CD8-positive, alpha-beta T cell (primary cell): ENCODE measurements at places on chromosomes 4 and X.

DNA sequence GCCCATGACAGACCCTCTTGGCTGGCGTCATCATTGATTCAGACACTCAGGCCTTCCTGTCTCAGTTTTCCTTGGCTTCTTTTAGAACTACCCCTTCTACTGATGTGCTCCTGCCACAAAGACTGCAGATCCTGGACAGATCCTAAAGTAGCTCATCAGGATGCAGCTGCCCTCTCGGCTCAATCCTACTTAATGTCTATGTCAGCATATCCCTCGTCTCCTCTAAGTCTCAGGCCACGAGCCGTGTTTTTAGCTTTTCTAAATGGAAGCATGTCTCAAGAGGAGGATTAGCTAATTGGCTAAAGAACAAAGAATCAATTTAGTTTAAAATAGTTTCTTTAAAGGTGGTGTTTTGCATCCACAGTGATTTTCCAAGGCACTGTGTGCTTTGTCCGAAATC is 447.7 kb downstream of the STIM2 start:
- no peak for DNase-seq

- DNase-seq = no peak
Measured at GRCh38 chr4:58301376-58301999, 1191.3 kb upstream of the IGFBP7 start.

DNA sequence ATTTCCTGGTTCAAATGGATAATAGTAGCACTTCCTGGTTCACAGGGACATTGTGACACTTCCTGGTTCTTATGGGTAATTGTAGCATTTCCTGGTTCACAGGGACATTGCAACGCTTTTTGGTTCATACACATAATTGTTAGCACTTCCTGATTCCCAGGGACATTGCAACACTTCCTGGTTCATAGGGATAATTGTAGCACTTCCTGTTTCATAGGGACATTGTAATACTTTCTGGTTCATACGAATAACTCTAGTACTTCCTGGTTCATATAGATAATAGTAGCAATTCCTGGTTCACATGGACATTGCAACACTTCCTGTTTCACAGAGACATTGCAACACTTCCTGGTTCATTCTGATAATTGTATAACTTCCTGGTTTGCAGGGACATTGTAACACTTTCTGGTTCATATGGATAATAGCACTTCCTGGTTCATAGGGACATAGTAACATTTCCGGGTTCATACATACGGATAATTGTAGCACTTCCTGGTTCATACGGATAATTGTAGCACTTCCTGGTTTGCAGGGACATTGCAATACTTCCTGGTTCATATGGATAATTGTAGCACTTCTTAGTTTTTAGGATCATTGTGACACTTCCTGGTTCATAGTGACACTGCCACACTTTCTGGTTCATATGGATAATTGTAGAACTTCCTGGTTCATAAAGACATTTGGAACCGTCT is 61.6 kb upstream of the CD99 start:
- DNase-seq = no peak

- no peak for DNase-seq
Measured at GRCh38 chrX:99117011-99117410, 1293.1 kb downstream of the PCDH19 start.

DNA sequence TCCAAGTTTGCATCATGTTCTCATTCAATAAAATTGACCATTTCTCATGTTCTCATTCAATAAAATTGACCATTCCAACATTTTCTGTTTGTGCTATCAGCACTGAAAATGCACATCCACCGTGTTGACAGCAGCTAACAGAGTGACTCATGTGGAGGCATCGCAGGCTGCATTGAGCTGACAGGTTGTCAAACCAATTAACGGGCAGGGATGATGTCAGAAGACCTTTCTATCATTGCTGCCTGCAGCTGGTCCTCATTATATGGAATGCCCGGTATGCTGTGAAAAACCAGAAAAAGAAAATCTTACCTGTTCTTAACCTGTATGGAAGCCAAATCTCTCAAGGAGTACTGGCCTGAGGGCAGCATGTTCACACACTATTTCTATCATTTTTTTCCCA is 202.0 kb downstream of the SMIM20 start:
- DNase-seq = no peak

GRCh38 chr4:145723336-145723735 is 43.4 kb downstream of the C4orf51 start:
- DNase-seq = no peak
